ENCODE measurements at places on chromosomes 6 and 20.

- no peak for DNase-seq
These were observed 491.3 kb upstream of the GJE1 start for GRCh38 chr6:141641406-141641805.

DNA sequence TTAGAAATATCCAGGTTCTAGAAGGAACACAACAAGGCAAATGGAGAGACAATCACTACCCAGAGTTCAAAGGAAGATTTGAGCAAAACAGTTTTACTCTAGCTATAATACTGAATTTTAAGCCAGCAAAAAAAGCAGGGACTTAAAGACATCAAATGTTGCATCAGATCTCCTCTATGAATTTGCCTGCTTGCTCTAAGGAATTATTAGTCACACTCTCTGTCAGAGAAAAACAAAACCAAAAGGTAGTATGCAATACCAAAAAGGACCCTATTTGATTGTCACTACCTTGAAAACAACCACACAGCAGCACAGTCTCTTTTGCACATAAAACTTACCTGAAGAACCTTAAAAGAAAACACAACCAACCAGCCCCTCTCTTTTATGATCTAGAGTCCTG lies 46.3 kb downstream of the BTBD9 start:
- no peak for DNase-seq

DNA sequence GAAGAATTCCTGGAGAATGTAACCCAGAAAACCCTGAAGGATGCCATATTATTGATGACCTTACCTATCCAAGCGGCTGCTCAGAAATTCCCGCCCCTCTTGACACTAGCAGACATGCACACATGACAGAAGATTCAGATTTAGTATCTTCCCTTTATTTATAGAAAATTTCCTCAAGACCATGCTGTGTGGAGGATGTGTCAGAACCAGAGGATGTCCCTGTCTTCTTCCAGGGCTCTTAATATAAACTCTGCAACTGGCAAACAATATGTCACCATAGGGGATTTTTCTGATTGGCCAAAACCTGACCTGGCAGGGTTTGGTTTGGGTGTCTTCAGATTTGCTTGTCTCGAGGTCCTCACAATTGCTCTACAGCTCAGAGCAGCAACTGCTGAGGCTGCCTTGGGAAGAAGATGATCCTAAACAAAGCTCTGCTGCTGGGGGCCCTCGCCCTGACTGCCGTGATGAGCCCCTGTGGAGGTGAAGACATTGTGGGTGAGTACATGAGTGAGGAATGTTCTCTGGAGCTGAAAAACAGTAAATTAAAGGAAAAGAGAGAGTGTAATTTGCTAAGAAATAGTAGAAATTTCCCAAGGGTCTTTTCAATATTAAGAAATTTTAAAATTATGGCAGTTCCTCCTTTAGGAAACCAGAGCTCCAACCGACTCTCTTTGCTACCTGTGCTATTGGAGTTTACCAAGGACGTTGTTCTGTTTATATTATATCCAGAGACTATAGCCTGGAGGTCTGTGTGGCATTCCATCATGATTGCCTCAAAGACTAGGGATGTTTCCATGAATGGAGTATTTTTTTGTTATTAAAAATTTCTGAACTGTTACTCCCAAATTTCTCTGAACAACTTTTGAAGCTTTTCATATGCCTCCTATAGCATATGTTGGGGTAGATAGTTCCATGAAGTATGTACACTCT lies at the start of gene HLA-DQA2:
HLA-DQA2 (plus strand) TSS at position 361 of the 930 bp plus-strand sequence; CDS start at position 414, 53 bp downstream.
- no peak for DNase-seq

DNA sequence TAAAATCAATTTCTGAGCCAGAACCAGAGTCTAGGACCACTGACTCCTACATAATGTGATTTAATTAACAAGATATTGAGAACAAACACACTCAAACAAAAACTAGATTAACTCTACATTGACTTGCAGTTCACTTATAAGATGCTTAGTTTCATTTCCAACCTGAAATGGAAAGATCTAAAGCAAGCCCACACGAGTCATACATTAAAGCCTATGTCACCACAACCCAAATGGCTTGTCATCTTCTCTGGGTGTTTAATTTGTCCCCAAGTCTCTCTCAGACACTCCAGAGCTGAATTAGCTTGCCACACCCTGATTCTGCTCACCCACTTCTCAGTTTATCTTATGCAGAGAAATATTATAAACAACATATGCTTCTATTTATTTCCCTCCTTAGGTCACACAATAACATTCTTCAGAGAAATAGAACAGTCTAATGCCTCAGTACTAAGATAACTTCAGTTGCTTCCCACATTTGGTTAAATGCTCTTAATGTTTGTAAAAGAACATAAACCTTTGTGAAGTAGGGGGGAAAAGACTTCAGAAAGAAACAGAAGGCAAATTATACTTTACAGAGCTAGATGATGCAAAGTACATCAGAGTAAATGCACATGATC lies 8.8 kb upstream of the FBXO30 start:
- no peak for DNase-seq

- no peak for DNase-seq
These were observed 408.1 kb upstream of the MARCKS start for GRCh38 chr6:113449051-113449450.

DNA sequence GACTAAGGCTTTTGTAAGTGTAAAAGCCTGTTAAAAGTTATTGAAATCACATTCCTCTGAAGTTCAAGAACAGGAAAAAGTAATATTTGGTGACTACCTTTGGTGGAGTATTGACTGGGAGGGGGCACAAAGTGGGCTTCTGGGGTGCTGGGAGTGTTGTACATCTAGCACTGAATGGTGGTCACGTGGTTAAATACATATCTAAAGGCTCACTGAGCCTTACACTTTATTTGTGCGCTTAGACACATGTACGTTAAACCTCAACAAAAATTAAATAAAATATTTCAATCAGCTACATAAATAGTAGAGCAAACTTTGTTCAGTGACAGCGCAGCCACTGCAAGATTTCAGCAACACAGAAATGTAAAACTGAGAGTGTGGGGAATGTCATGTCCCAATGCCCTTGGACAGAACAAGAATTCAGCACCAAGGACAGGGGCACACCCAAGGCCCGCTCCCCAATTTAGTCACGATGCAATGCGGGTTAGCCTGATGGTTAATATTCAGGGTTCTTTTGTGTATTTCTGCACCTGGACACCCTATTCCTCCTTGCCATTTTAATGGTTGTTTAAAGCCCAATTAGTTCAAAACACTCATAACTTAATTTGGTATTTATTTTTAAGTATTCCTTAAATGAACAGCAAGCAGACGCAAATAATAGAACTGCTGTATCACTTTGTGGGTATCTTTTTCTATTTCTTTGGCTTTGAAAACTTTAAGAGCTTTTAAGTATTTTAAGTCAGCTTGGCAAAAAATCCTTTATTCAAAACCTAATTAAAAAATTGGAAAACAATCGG lies 37.4 kb downstream of the ANGPT4 start:
- DNase-seq = peak; percentile 88

- no peak for DNase-seq
These were observed 76.6 kb upstream of the PMEPA1 start for GRCh38 chr20:57786304-57786932.

DNA sequence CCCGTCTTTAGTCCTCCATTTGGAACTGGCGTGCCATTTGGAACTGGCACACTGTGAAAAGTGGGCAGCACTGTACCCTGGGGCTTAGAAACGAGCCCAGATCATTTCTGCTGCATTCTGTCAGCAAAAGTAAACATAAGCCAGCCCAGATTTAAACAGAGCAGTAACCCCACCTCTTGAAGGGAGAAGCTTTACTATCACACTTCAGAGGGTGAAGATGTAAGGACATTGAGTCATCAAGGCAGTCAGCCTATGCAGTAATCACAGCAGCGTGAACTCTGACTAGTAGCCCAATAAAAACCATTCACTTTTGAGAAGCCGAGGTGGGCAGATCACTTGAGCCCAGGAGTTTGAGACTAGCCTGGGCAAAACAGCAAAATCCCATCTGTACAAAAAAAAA lies 216.9 kb downstream of the EYA2 start:
- DNase-seq = no peak

GRCh38 chr6:4756247-4756646 lies 20.0 kb upstream of the CDYL start:
- DNase-seq = no peak
